ENCODE measurements at places on chromosomes 4 and X. TPM values are rescaled to one million over a fixed set of nuclear protein-coding genes. Genes with fewer than 3 reads are reported as not detected.
A peak's percentile ranks its signal among the peaks of the same experiment; 100 is the strongest.

The ADAM29 gene
- not detected for total RNA-seq

The ODAPH gene
- total RNA-seq = not detected

The CCNA2 gene
- 82.2 TPM for total RNA-seq

GRCh38 chrX:2712428-2712827 is 21.3 kb downstream of the CD99 start:
- no peak for DNase-seq

DNA sequence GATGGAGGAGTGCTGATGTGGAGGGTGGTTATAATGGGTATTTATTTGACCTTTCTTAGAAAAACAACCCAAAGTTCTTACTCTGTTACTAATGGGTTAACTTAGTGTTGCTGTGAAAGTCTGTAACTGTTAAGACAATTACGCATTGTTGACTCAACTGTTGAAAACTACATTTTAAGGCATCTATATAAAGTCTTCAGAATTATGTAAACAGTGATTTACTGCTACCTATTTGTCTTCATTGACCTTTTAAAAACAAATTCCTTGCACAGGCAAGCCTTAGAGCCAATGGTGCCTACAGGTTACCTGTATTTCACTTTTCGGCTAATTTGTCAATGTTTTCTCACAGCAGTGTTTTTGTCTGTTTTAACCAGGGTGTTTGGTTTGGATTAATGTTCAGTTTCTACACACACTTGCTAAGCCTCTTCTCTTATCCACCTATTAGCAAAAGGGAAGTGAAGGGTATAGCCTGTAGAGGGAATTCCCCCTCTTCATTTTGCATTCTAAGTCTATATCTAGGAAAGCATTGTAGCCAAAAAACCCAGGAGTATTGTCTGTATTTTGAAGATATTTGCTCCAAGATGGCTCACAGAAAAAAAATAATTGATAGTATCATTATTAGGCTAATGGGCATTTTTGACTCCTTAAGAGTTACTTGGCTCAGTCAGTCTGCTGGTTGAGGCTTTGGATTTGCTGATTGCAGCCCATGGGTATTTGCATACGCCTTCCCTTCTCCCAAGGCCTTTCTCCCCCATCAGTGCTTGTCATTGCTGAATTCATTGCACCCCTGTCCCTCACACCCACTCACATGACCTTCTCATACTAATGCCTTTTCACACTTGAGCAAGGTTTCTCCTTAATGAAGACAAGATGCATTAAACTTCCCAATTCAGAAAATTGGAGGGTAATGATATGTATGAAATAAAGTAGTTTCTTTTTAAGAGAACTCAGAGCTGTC is 30.5 kb downstream of the AFF1 start:
- DNase-seq = no peak

DNA sequence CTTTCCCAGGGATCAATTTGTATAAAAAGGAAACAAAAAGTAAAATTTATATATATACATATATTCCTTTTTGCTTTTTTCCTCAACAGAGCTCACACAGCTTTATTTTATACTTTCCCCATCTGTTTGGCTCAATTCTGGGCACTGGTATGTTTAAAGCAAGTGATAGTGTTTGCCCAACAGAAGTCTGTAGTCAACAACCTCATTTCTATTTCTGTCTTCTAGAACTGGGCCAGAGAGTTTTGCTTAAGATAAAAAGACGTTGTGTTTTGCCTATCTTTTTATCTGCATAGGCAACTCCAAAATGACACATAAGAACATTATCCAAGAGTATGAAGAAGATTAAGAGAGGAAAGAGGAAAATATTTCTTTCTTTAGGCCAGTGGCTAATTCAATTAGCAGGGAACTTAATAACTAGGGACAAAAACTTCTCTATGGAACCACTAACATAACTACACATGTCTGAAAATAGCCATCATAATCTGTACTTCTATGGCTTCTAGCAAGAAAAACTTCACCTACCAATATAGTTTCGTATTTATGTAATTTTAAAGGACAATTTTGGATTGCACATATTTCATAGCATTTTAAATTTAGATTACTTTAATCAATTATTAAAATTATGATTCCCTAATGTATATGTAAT is 1300.5 kb downstream of the ARAP2 start:
- no peak for DNase-seq

DNA sequence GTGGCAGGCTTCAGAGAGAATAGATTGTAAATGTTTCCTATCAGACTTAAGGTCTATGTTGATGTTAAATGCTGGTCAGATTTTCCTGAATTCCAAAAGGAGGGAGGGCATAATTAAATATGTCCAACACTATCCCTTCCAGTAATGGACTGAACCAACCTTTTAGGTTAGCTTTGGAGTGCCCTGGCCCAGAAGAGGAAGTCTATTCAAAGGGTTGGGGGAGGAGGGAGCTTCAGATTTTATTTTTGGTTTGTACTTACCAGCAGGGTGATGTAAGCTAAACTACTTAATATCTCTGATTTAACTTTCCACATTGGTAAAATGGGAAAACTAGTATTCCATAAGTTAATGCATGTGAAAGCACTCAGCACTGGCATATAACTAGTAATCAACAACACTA is 91.1 kb downstream of the RBM46 start:
- no peak for DNase-seq

DNA sequence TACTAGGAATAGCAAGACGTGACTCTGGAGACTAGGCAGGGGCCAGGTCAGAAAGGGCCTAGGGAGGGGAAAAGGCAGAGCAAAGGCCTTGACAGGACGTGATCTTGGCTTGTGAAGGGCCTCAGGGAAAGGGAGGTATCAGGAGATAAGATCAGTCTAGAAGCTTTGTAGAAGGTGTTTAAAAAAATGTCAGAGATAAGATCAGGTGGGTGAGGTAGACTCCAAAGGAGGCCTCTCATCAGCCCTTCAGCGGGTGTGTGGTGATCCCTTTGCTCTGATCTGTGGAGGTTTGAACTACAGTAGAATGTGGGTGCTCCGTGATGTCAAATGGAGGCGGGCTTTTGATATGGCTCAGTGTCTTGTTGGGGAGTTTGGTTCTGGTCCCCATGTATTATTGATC is 78.8 kb upstream of the PRPS1 start:
- DNase-seq = no peak

GRCh38 chr4:157045507-157046127 is 30.3 kb upstream of the GLRB start:
- DNase-seq = peak; percentile 54

DNA sequence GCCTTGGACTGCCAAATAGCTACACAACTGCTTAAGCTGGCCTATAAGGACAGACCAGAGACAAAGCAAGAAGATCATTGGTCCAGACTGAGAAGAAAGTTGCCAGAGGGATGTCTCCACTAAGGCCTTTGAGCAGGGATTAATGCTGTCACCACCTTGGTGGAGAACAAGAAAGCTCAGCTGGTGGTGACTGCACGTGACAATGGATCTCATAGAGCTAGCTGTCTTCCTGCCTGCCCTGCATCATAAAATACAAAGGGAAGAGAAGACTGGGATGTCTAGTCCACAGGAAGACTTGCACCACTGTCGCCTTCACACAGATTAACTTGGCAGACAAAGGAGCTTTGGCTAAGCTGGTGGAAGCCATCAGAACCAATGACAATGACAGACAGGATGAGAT is 40.5 kb upstream of the FAM120C start:
- peak; percentile 68 for DNase-seq

DNA sequence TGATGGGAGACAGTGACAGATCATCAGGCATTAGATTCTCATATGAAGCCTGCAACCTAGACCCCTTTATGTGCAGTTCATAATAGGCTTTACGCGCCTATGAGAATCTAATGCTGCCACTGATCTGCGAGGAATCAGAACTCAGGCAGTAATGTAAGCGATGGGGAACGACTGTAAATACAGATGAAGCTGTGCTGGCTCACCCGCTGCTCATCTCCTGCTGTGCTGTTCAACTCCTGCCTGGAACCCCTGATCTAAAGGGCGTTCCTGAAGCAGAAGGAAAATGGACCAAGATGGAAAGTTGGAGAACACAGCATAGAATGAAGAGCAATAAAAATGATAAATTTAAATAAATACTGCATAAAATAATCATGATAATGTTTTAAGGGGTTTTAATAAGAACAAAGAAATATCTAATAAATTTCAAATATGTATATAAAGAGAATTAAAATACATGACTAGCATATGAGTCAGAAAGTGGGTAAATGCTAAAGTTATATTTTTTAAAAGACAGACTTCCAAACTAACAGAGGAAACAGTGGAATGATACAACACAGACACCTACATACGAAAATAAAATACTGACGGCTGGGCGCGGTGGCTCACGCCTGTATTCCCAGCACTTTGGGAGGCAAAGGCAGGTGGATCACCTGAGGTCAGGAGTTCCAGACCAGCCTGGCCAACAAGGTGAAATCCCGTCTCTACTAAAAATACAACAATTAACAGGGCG is 59.2 kb downstream of the RBM47 start:
- no peak for DNase-seq

- no peak for DNase-seq
Measured at GRCh38 chr4:28973587-28974350, 1746.4 kb upstream of the PCDH7 start.

DNA sequence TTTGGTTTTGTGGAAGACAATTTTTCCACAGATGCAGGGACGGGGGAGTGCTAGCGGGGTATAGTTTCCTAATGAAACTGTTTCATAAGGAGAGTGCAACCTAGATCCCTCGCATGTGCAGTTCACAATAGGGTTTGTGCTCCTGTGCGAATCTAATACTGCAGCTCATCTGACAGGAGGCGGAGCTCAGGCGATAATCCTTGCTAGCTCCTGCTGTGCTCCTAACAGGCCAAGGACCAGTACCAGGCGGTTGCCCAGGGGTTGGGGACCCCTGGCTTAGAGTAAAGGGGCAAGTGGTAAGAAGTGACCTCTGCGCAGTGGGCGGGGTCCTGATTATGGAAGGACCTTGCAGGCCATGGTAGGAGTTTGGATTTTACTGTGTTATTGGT is 3.8 kb downstream of the SCML1 start:
- no peak for DNase-seq

DNA sequence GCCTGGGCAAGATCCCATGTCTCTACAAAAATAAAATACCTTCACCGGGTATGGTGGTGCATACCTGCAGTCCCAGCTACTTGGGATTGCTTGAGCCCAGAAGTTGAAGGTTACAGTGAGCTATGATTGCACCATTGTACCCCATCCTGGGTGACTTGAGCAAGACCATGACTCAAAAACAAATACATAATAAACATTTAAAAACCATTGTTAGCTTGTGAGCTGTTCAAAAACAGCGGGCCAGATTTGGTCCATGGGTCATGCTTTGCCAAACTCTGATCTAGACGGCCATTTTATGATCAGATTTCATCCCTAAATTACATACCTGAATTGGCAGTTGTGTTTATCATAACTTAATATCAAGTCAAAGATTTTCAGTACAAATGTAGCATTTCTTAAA is 76.0 kb upstream of the GPM6B start:
- DNase-seq = no peak

- DNase-seq = peak; percentile 24
Measured at GRCh38 chr4:822361-823175, 3.4 kb downstream of the CPLX1 start.

- DNase-seq = no peak
Measured at GRCh38 chr4:43133566-43133965, 241.1 kb downstream of the GRXCR1 start.

All from endodermal cell (in vitro differentiated cells).